Hepatic stellate cell (primary cell): ENCODE measurements at places on chromosomes 7 and 10.

DNA sequence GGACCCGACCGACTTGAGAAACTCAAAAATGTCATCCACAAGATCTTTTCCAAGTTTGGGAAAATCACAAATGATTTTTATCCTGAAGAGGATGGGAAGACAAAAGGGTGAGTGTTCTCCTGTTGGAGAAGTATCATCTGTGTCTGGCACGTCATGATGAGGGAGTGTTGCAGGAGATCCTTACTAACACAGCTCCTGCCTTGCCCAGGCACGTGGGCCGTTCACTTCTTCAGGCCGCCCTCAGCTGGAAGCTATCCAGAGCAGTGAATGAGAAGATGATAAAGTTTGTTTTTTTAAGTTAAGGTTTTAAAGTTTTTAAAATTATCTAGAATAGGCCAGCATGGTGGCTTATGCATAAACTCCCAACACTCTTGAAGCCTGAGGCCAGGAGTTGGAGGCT lies 6.2 kb downstream of the EIF3B start:
- DNase-seq = no peak

DNA sequence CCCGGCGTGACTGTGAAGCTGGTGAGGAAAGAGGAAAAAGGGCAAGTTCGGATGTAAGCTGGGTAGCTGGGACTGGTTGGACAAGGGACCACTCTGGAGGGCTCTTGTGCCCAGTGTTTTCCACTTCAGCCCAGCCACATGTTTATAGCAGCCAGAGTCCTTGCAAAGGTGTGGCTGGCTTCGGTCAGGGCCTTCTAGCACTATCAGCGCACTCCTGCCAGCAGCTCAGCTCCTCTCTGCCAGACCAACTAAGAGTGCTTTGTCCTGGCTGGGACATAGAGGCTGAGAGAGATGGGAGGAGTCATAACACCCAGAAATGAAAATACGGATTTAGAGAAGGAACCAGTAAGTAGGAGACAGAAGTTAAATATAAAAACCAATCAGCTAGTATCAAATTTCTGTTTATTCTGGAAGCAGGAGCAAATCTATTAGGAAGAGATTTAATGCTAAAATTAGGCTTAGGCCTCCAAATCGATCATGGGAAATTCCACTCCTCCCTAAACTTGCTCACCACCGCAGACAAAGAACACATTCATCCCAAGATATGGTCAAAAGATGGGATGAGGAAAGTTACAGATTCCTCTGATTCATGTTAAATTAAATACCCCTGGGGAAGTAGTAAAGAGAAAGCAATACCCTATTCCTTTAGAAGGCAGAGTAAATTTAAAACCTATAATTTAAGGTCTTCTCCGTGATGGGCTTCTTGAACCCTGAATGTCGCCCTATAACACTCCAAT lies 135.0 kb downstream of the RALA start:
- DNase-seq = no peak

DNA sequence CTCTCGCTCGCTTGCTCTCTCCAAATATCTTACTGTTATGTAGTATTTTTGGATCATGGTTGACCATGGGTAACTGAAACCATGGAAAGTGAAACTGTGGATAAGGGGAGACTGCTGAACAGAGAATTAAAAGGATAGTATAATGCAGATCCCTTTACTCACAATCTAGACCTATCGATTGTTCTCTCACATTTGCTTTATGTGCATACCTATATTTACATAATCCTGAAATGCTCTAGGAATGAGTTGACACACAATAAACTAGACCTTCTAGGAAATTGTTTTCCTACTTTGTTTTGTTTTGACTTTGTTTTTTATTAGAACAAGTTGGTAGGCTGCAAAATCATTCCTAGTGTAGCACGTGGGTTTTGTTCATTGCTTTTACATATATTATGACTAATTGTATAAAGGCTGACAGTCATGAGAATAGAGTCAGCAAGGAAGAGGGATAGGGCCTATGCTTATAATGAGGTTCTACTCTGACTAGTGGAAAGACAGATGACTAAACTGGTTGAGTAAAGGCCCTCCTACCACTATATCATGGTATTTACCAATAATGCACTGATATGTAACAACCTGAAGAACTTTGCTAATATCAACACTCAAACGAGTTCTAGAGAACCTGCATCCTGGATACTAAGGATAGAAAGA lies 175.3 kb upstream of the TARP start:
- no peak for DNase-seq

DNA sequence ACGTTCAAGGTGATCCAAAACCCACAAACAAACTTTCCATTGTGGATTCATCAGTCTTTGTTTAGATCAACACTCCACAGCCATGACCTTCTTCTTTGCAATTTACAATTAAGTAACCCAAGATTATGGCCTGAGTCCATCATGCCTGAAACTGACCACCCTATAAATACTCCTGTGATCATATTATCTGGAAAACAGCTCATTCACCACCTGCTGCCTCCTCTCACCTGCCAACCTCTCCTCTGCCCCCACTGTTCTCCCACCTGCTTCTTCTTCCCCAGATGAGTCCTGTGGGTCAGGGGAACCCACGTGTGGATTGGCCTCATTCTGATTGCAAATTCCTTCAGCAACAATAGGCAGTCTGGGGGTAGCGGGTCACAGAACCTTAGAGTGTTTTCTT lies 81.4 kb downstream of the ABLIM1 start:
- DNase-seq = no peak

- no peak for DNase-seq
These were observed 143.6 kb upstream of the KIF5B start for GRCh38 chr10:32199714-32200394.

- DNase-seq = no peak
These were observed 152.0 kb upstream of the NRBF2 start for GRCh38 chr10:62981096-62981495.

- no peak for DNase-seq
These were observed 61.0 kb upstream of the AOAH start for GRCh38 chr7:36784991-36785940.

DNA sequence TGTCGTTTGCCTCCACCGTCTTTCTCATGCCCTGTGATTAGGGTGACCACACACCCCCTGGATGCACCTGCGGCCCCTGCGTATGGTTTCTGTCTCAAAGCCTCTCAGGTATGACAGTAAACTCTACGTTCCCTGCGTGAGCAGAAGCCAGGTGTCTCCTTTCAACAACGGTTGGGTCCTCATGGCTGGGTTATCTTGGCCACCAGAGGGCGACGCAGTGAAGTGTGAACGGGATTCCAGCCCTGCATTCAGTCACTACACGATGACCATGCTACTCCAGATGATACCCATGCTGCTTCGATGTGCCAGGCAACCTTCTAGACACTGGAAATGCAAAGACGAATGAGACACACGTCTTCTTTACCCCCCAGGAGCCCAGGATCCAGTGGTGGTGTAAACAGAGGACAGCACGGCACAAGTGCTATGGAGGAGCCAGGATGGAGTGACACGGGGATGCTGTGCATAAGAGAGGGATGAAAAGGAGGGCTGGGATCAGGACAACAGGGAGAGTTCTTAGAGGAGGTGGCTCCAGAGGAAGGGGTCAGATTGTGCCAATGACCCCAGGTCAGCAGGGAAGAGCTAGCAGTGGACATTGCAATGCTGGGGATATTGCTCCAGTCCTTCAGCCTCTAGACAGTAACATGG lies 228.1 kb upstream of the PFKP start:
- DNase-seq = peak; percentile 50

DNA sequence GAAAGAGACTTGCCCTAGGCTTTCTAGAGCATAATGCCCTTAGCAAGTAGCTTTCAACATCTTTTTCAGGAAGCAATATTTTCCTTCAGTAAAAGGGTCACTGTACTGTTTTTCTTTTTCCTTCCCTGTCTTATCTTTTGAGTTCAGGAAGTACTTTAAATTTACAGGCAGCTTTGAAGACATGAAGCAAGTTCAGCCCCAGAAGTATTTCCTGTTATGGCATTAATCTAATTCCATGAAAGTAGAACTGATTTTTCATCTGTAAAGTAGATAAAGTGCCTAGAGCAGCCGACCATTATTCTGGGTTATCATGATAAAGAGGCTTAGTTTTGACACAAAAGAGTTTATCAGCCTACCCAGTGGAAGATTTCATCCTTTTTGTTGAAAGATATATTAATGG lies 288.2 kb downstream of the ADK start:
- DNase-seq = no peak

DNA sequence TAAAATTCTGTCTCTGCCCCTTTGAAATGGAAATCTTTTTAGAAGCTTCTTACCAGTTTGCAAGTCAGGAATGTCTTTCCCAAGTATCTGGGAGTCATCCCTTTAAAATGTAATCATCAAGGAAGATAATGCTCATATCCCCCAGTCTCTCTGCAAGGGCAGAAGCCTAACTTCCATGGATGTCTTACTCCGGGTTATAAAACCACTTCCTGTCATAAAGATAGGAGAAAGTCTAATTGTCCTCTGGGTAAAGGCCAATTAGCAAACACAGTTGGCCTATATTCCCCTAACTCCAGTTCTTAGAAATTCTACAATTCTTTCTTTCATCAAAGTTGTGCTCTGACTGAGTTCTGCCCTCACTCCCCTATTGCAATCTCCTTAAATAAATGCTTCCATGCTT lies 1631.5 kb upstream of the LRRTM3 start:
- DNase-seq = no peak

DNA sequence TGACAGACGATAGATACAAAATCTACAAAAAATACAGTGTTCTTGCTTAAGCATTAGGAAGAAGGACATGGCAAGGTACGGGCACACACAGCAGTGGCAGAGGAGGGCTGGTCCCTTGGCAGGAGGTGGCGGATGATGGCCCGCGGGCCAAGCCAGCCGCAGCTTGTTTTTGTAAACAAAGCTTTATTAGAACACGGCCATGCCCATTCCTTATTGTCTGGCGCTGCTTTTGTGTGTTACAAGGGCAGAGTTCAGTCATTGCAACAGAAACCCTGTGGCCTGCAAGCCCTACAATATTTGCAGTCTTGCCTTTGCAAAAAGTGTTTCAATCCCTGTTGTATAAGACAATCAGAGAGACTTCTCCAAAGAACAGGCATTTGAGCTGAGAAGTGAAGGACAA lies 30.7 kb downstream of the FGFR2 start:
- DNase-seq = no peak

DNA sequence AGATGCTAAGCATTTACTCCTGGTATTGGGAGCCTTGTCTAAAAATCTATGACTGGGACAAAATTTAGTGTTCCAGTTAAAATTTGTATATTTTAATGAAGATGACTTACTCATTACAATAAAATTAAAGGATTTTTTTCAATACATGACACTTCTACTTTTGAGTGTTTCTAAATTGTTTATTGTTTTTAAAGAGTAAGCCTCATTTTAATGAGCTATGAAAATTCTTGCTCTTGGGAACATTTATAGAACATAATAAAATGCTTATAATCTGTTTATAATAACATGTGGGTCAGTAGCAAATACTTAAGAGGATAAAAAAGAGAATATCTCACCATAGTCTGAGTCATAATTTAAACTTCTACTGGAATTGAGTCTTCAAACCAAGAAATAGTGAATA lies 149.5 kb downstream of the PLCE1 start:
- DNase-seq = no peak

GRCh38 chr10:80075781-80076180 lies 2.7 kb upstream of the TMEM254 start:
- peak; percentile 24 for DNase-seq

DNA sequence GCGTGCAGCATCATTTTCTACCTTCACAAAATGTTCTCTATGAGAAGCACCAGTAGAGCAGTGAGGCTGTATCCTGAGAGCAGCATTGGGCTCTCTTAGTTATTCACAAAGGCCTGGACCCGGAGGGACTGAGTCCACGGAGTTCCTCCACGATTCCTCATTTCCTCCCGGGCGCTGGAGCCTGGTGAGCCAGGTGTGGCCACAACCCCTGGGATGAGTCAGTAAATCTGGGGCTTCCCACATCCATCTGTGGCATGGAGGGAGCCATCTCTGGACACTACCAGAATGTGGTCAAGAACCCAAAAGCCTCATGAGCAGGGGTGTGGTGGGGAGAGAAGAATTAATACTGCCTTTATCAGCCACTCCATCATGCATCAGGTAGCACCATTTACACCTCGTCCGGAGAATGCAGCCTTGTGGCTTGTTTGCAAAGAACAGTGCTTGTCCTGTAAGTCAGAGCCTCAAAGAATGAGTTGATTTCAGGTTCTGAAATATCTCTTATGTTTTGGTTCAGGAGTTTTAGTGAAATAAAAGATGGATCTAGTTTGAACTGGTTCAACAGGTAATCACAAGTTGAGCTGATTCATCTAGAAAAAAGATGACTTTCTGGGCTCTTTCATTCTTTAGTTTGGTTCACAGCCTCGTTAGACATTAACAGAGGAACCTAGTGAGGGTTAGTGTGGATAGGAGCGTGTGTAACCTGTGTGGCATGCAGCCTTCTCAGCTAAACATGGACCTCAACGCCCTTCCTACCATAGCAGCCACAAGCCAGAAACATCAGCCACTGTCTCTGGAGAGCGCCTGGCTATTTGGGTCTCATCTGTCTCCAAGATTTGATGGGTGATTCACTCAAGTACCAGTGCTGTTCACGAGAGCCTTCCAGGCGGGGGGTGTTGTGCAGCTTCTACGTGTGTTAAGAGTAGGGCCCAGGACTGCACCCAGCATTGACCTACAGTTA lies 95.2 kb downstream of the WDR37 start:
- no peak for DNase-seq

GRCh38 chr7:514651-515598 lies 4.7 kb downstream of the PDGFA start:
- peak; percentile 83 for DNase-seq

DNA sequence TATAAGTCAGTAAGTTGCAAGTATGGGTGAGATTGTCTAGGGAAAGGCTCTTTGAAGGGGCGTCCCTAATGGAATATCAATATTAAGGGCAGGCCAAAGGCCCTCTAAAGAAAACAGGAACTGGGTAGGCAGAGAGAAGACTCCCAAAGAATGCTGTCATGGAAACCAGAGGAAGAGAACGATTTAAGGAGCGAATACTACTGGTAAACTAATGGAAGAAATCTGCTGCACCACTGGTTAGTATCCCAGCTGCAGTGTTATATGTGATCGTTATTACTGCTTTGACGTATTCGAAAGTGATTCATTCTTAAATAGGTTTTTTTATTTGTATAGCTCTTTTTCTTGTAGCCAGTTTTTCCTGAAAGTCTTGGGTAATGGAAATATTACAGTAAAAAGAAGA lies 1.3 kb downstream of the CASP2 start:
- DNase-seq = no peak

DNA sequence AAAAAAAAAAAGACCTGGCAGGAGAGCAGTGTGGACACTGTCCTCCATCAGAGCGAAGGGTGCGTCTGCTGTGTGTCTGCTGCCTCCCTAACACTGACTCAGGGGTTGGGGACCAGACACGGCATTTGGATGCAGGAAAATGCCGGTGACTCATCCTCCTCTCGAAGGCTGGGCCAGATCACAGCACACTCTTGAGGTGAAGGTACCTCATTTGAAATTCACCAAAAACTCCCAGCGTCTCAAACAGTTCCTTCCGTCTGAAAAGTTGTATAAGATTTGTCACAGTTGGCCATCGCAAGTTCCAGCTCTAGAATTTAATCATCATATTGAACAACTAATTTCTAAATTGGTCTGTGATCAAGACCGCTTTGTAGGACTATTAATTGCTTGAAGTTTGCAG lies 118.1 kb upstream of the LYZL2 start:
- peak; percentile 41 for DNase-seq

- peak; percentile 38 for DNase-seq
These were observed 7.0 kb downstream of the MXI1 start for GRCh38 chr10:110214371-110214826.

GRCh38 chr10:99303899-99304861 lies 25.0 kb upstream of the CNNM1 start:
- no peak for DNase-seq
